Right ventricle myocardium superior (tissue), 1 donor: ENCODE measurements at places on chromosomes 7 and 10. TPM values are rescaled to one million over a fixed set of nuclear protein-coding genes. Genes with fewer than 3 reads are reported as not detected.

Gene NYAP1
- total RNA-seq = 0.16 TPM

Gene HPSE2
- not detected for total RNA-seq

Gene PI4K2A
- total RNA-seq = 9.9 TPM

Gene STAMBPL1
- 2.0 TPM for total RNA-seq

Gene ZNF3
- 12.0 TPM for total RNA-seq

Gene NHLRC2
- 57.5 TPM for total RNA-seq

Gene GHRHR
- total RNA-seq = not detected

Gene PLA2G12B
- 0.73 TPM for total RNA-seq

Gene CNNM1
- total RNA-seq = 0.13 TPM

Gene TFPI2
- total RNA-seq = 1.3 TPM

Gene RHOBTB1
- 13.0 TPM for total RNA-seq

Gene PAXIP1
- 5.5 TPM for total RNA-seq

Gene NAT16
- total RNA-seq = not detected

Gene DGKI
- 1.4 TPM for total RNA-seq

Gene CAV1
- total RNA-seq = 300 TPM

Gene HOXA4
- total RNA-seq = 0.97 TPM

Gene COL13A1
- total RNA-seq = 0.89 TPM

Gene NEUROG3
- not detected for total RNA-seq

Gene HOXA11
- not detected for total RNA-seq

Gene CAMK1D
- 6.5 TPM for total RNA-seq

Gene FAM25C
- total RNA-seq = not detected

Gene PHKG1
- 31.3 TPM for total RNA-seq

Gene GRM3
- total RNA-seq = not detected

Gene PLPP4
- not detected for total RNA-seq
